ENCODE measurements at places on chromosomes 12 and 14.

DNA sequence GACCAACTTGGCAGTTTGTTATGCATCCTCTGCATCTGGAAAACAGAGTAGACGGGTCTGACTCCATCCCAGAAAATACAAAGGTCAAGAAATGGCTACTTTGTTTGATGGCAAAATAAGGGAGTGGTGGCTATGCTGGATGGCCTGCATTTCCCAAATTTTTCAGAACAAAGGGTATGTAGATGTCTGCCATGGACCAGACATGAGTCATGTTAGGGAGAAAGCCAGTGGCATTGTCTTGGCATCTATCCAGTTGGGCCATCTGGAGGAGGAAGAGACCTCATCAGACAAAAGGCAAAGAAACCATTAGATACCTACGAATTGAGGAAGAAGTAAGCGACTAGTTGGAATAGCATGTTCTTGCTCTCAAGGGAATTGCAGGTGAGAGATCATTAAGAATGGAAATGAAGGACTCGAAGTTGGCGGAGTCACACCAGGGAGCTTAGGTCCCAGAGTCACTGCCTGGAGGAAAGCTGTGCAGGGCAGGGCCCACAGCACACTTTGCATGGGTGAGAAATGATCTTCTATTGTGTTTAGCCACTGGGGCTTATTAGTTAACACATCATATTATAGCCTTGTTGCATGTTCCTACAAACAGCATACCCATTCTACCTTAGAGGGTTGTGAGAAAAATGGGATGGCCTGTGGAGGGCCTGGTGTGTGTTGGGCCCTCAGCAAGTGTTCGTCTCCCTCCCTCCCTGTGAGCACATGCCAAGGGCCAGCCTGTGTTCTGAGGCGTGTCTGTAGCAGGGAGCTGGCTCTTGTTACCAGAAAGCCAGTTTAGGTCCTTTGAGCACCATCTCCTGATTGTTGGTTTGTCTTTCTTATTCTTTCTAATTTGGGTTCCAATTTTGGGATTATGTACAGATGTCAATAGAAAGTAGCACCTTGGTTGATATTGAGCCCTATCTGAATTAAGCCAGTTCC, 119.4 kb downstream of the KTN1 start:
- DNase-seq: peak; percentile 16

GRCh38 chr12:53502331-53502730, 1.2 kb downstream of the TARBP2 start:
- peak; percentile 23 for DNase-seq

DNA sequence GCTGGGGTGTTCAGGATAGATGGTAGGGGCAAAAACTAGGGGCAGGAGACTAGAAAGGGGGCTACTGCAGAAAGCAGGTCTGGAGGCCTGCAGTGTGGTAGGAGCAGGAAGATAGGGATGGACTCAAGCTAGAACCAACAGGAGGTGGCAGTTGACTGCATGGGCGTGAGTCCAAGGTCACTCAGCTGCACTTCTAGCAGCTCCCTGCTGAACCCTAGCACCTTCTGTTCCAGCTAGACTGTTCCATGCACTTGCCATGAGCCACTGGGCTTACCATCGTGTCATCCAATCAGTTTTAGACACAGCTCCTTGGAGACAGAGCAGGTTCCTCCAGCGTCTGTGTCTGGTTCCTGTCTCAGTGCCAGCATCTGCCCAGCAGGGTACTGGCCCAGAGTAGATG, 11.3 kb upstream of the KRT8 start:
- no peak for DNase-seq

DNA sequence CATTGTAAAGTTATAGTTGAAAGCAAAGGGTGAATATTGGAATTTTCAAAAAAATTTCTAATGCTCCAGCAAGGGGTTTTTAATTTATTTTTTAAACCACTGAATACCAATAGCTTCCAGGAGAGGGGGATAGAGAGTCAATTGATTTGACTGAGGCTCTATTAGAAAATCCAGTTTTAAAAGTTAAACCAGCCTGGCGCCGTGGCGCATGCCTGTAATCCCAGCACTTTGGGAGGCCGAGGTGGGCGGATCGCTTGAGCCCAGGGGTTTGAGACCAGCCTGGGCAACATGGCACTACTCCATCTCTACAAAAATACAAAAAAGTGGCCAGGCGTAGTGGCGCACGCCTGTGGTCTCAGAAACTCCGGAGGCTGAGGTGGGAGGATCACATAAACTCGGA, 150.1 kb downstream of the SLC38A4 start:
- DNase-seq: peak; percentile 73

- no peak for DNase-seq
Measured at GRCh38 chr12:109147954-109148353, 31.6 kb downstream of the ACACB start.

DNA sequence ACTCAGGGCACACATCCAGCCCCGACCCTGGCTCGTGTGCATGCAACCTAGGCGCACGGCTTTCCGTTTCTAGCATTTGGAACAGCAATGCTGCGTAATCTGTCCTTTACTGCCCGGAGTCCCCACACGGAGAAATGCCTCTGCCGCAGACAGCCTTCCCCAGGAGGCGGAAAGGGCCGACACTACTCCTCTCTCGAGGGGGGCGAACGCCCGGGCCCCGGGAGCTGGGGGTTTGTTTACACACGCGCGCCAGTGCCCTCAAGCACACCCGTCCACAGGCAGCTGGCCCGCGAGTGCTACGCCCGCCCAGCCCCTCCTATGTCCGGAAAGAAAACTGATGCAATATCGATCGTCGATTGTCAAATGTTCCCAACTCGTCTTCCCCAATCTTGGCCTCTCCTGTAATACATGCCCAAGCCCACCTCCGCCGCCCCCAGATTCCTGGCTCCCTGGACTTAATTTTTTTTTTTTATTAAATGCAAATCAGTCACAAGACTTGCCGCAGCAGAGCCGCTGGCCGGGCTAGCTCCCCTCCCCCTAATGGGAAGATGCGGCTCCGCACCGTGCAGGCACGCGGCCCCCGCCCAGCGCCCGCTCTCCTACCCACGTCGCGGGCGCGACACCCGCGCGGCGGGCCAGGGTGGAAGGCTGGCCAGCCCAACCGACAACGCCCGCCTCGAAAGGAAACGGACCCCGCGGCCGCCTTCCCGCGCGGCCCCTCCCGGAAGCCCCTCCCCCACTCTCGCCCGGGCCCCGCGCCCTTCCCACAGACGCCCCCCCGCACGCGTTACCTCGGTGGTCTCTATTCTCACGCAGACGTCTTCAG, 642 bp downstream of the SLC38A2 start:
- DNase-seq: peak; percentile 82

DNA sequence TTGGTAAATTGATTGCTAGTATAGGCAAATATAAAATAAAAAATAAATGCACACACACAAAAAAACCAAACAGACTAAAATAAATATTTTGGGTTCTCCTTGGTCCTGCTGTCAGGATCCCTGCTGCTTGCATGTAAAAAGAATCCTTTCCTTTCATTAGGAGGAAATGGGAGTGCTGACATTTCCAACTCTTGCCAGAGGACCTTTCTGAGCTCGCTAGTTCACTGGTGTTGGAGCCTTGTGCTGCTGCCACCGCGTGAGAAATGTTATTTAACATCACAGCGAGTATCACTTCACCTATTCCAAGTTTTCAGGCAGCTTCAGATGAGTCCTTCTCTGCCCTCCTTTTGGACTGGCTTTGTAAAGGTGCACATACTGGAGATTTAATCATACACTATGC, 358.9 kb downstream of the NPAS3 start:
- no peak for DNase-seq

GRCh38 chr14:45972416-45972815, 679.2 kb downstream of the RPL10L start:
- no peak for DNase-seq

DNA sequence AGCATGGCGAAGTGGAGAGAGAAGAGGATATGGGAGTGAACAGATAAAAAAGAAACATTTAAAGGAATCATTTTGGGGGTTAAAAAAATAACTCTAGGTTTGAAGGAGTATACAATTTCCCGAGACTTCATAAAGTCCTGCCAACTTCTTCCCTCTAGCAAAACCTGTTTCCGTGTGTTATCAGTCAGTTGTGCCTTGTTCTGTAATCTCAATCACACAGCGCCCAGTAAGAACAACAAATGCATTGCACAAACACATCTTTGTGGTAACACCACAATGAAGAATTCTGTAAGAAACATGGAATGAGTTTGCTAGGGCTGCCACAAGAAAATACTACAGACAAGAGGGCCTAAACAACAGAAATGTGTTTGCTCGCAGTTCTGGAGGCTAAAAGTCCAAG, 144.7 kb upstream of the FUT8 start:
- DNase-seq: no peak

GRCh38 chr12:76123259-76124212, 39.1 kb upstream of the NAP1L1 start:
- no peak for DNase-seq

DNA sequence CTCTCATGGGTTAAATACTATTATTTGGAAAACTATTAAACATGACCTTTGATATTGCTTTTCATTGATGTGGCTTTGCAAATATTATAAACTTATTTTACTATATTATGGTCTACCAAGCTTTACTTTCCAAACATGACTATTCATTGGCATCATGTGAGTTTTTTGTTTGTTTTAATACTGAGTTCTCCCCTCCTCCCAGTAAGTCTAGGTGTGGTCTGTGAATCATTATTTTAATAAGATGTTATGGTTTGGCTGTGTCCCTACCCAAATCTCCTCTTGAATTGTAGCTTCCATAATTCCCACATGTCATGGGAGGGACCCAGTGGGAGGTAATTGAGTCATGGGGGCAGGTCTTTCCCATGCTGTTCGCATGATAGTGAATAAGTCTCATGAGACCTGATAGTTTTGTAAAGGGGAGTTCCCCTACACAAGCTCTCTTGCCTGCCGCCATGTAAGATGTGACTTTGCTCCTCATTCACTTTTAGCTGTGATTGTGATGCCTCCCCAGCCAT, 80.0 kb downstream of the BORCS5 start:
- DNase-seq: peak; percentile 37

DNA sequence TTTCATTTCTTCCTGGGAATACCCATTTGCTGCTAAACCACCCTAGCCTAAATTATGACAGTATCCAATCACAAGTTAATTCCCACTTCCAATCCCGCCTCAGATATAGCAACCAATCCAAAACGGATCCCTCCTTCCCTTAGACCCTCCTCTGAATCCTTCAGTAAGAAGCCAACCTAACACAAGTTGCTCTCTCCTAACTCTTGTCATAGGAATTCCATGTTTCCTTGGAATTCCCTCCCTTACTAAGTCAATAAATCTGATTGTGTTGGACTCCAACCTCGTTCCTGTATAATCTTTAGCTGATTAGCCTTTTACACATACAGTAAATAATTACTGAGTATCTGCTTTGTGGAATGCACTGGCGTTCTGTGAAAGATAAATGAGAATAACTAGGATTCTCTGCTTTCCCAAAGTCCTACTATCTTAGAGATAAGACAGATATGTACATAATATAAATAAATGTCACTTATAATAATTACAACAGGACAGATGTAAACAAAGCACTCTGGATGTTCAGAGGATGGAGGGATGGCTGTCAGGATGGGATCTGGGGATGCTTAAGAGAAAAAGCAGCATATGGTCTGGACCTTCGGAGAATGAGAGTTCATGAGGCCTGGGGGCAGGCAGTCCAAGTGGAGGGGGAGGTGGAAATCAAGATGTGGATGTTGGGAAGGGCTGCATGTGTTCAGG, 185.8 kb upstream of the SOX5 start:
- no peak for DNase-seq

GRCh38 chr14:90539496-90539775, 142.6 kb downstream of the CALM1 start:
- DNase-seq: no peak

GRCh38 chr12:52846356-52846970, 2.3 kb downstream of the KRT78 start:
- DNase-seq: peak; percentile 44

DNA sequence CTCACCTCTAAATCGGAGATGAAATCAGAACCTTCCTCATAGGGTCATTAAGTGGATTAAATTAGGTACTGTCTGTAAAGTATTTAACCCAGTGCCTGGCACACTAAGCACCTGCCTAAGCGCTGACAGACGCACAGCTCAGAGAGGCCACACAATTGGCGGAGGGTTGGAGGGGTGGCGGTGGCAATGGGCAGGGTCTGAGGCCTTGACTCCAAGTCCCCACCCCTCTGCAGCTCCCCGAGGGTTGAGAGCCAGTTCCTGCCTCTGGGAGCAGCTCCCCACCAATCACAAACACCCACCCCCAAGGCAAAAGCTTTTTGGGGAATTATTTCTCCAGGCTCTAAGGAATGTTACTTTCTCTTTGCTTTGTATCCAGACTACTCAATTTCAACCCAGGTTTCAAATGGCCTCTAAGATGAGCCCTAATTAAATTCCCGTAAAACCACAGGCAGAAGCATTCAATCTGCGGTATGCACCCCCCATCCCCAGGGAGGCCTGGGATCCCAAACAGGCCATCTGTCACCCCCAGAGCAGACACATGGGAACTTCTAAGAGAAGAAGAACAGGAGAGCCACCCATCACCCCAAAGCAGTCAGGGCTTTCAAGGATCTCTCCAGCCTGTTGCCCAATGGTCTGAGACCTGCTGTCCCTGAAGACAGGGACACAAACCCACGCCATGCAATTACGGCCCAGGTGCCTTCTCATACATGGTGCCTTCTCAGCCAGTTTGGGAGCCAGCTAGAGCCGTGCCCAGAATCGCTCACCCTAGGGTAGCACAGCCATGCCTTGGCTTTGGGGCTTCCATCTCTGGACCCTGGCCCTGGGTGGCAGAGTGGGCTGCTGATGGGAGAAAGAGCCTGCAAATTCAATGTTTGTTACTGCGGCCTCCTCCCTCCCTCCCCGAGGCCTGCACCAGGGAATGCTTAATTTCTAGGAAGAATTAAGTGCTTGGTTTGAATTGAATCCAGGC, 66.1 kb downstream of the CHGA start:
- no peak for DNase-seq

GRCh38 chr14:103522649-103523574, at the start of gene CKB:
Gene CKB (minus strand): TSS chr14:103522830. CDS start chr14:103522493, 337 bp downstream.
- DNase-seq: peak; percentile 87

GRCh38 chr14:50544911-50545310, 12.5 kb upstream of the MAP4K5 start:
- DNase-seq: no peak

DNA sequence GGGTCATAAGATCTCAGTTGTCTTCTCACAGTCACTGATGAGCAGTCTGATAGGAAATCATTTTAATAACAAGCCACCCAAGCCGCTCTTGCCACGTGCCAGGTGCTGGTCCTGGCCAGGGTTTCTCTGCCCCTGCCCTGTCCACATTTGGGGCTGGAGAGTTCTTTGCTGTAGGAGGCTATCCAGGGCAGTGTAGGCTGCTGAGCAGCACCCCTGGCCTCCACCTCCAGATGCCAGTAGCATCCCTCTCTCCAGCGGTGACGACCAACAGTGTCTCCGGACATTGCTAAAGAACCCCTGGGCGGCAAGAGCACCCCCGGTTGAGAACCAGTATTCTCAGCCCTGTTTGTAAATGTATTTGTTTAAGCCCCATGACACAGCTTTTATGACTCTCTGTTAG, 243.7 kb downstream of the GLT1D1 start:
- no peak for DNase-seq

DNA sequence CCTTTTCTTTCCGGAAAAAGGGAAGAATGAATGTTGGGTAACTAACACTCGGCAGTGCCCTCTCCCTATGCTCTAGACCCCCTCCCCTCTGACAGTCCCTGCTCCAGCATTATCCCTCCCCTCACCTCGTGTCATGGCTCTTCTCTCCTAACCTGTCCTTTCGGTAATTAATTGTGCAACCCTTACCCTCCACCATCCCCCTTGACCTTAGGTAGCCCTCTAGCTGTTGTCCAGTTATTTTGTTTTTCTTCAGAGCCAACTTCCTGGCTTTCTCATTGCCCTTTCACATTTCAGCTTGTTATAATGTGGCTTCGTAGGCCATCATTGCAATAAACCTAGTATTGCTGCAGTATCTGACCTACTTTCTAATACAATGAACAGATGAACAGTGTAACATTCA, 11.2 kb downstream of the ARG2 start:
- no peak for DNase-seq

- peak; percentile 55 for DNase-seq
Measured at GRCh38 chr12:75489613-75490210, 9.2 kb downstream of the GLIPR1 start.

Data from suppressor macrophage treated with lipopolysaccharide for 1 hour (primary cell).